ENCODE measurements at places on chromosomes 6 and 20. TPM values are rescaled to one million over a fixed set of nuclear protein-coding genes. Genes with fewer than 3 reads are reported as not detected.

SNAP25 gene
- total RNA-seq: 0.40 TPM

ARFGEF3 gene
- 0.25 TPM for total RNA-seq

FAXC gene
- total RNA-seq: 0.25 TPM

STMND1 gene
- total RNA-seq: not detected

EPHA7 gene
- total RNA-seq: under 0.01 TPM
